ENCODE measurements at places on chromosomes 13 and 19. TPM values are rescaled to one million over a fixed set of nuclear protein-coding genes. Genes with fewer than 3 reads are reported as not detected.

ZNF443 gene
- 3.1 TPM for polyA plus RNA-seq

IZUMO2 gene
- polyA plus RNA-seq: not detected

ZNF560 gene
- 0.19 TPM for polyA plus RNA-seq

KRTDAP gene
- polyA plus RNA-seq: 188 TPM

CEBPA gene
- 1.5 TPM for polyA plus RNA-seq

PCP2 gene
- not detected for polyA plus RNA-seq

TTC9B gene
- polyA plus RNA-seq: not detected

ZNF610 gene
- polyA plus RNA-seq: 1.7 TPM

CAMSAP3 gene
- polyA plus RNA-seq: 6.1 TPM

DNA sequence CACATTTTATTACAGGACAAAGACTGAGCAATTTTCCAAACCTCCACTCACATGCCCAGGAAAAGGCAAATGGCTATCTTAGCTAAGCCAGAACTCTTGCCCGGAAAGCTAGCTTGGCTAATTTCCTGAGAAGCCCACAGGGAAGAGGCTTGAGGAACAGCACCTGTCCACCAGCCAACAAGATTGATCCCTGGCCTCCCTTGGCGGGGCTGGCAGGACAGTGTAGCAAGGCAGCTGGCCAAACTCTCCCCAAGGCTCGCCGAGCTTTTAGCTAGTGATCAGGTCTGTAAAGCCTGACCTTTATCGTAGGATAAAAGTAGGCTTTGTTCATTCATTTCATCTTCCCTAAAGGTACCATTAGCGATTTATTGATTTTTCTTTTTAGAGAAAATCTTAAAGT, 101.4 kb downstream of the UQCRFS1 start:
- H3K4me3 ChIP-seq: no peak overlapping the region
- no peaks in the 10 kb centered on the region for H3K4me1 ChIP-seq
- no peaks in the 10 kb centered on the region for H3K27me3 ChIP-seq
- no peak overlapping the region for H3K27ac ChIP-seq
- DNase-seq: no peak
- no peaks in the 10 kb centered on the region for H3K36me3 ChIP-seq

DNA sequence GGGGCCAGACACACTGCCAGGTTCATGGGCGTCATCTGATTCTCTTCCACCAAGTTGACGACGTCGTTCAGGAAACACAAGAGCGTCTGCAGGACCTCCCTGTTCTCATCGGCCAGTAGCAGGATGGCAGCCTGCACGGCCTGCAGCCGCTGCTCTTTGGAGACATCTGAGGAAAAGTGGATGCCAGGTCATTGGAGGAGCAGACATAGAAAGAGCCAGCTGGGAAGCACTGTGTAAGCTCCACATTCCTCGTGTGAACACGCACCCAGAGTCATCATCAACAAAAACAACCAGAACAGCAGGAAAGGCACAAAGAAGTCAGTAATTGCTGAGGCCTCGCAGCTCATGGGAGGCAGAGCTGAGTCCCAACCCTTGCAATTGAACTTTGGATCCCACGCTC, 96.5 kb downstream of the KL start:
- no peak overlapping the region for H3K4me3 ChIP-seq
- H3K36me3 ChIP-seq: peaks cover 40% of the 10 kb centered on the region
- H3K27ac ChIP-seq: no peak overlapping the region
- no peaks in the 10 kb centered on the region for H3K4me1 ChIP-seq
- no peaks in the 10 kb centered on the region for H3K27me3 ChIP-seq
- no peak for DNase-seq

- H3K27me3 ChIP-seq: no peaks in the 10 kb centered on the region
- H3K27ac ChIP-seq: no peak overlapping the region
- H3K4me3 ChIP-seq: no peak overlapping the region
- no peaks in the 10 kb centered on the region for H3K36me3 ChIP-seq
These were observed 172.7 kb downstream of the UQCRFS1 start for GRCh38 chr19:29040292-29040691.

DNA sequence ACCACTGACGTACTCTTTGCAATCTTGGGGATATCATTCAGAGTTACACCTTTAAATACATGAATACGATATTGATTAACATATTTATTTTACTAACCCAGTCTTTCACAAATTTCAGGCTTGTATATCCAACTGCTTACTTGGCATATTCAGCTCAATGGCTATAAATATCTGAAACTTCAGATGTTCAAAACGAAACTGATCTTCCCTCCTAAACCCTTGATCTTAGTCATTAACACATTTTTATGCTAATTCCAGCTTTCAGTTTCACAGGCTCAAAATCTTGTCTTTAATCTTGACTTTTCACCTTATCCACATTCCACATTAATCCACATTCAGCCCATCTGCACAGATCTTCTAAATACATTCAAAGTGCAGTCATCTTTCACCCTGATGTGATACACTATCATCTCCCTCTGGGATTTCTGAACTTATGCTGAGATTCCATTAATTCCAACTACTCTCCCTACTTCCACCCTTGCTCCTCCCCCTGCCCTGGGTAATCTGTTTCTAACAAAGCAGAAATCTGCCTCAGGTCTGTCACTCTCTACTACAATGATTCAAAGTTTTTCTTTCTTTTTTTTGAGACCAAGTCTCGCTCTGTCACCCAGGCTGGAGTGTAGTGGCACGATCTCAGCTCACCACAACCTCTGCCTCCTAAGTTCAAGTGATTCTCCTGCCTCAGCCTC, 387.2 kb downstream of the GPC5 start:
- no peak overlapping the region for H3K4me3 ChIP-seq
- H3K36me3 ChIP-seq: no peaks in the 10 kb centered on the region
- no peaks in the 10 kb centered on the region for H3K27me3 ChIP-seq
- DNase-seq: no peak
- H3K27ac ChIP-seq: no peak overlapping the region
- no peaks in the 10 kb centered on the region for H3K4me1 ChIP-seq

DNA sequence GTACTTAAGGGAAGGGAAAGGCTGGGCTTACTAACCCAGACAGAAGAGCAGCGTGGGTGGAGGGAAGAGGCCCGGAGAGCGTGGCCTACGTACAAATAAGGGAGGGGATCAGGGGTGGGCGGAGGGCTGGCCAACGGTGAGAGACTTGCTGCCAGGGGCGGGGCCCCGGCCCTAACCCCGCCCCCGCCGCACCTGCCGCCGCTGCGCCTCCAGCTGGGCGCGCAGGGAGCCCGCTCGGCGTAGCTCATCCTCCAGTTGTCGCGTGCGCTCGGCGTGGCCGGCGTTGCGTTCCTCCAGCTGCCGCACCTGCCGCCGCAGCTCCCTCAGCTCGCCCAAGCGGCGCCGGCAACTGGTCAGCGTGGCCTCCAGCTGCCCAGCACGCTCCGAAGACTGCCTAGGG, 5.7 kb downstream of the HOOK2 start:
- no peak for DNase-seq
- no peaks in the 10 kb centered on the region for H3K27me3 ChIP-seq
- no peak overlapping the region for H3K4me3 ChIP-seq
- peaks cover 37% of the 10 kb centered on the region for H3K36me3 ChIP-seq
- H3K27ac ChIP-seq: no peak overlapping the region

GRCh38 chr19:40262422-40262821, 22.7 kb downstream of the AKT2 start:
- H3K27me3 ChIP-seq: no peaks in the 10 kb centered on the region
- H3K4me1 ChIP-seq: peaks cover 2% of the 10 kb centered on the region
- H3K27ac ChIP-seq: no peak overlapping the region
- peaks cover 6% of the 10 kb centered on the region for H3K36me3 ChIP-seq

DNA sequence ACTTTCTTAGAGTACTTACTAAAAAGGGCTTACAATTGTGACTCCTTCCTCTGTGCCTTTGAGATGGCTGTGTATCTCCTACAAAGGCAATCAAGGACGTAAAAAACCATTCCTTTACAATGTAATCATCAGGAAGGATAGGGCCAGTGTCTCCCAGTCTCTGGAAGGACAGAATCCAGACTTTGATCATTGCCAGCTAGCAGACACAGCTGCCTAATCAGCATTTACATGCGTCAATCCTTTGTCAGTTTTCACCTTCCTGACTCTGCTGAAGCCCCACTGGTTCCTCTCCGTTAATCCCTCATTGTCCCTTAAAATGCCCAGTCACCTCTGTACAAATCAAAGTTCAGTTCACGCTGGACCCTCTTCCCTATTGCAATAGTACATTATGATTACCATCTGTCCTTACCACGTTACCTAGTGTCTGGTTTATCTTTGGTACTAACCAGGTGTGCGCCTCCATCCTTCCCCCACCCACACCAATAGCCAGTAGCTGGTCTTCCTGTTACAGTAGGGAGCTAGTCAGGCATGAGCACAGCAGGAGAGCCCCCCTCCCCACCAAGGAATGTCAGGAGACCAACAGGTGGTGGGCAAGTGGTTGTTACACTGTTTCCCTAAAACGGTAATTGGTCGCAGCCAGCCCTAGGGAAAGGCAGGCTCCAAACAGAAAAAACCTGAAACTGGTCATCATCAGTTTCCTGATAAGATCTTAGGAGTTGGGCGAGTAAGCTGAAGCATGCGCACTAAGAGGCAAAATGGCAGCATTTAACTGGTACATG, 49.7 kb downstream of the TGDS start:
- H3K4me3 ChIP-seq: no peak overlapping the region
- H3K36me3 ChIP-seq: no peaks in the 10 kb centered on the region
- DNase-seq: no peak
- no peaks in the 10 kb centered on the region for H3K27me3 ChIP-seq

- H3K4me3 ChIP-seq: no peak overlapping the region
- no peaks in the 10 kb centered on the region for H3K27me3 ChIP-seq
- no peak for DNase-seq
- no peak overlapping the region for H3K27ac ChIP-seq
- no peaks in the 10 kb centered on the region for H3K4me1 ChIP-seq
These were observed 79.1 kb downstream of the ABCC4 start for GRCh38 chr13:95221971-95222732.

DNA sequence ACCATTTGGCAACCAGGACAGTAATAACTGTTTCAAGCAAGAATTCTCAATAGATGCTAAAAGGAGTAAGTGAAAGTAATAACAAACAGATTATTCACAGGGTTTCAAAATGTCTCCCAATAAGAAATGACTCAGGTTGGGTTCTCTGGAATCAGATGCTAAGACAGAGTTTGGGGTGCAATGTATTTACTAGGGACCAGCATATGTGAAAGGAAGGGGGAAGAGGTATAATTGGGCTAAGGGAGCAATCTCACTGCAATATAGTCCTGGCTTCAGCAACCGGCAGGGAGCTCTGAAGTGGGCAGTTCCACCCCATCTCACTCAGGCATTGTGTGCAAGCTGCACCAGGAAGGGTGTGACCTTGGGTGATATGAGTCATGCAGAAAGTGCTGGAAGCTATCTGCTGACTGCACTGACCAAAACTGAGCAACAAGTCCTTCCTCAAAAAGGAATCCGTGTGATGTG, 23.4 kb downstream of the ZDHHC20 start:
- H3K27me3 ChIP-seq: no peaks in the 10 kb centered on the region
- peak overlapping the region; percentile 72 for H3K27ac ChIP-seq
- H3K4me1 ChIP-seq: peaks cover 16% of the 10 kb centered on the region
- peak overlapping the region; percentile 8 for H3K4me3 ChIP-seq
- no peak for DNase-seq

DNA sequence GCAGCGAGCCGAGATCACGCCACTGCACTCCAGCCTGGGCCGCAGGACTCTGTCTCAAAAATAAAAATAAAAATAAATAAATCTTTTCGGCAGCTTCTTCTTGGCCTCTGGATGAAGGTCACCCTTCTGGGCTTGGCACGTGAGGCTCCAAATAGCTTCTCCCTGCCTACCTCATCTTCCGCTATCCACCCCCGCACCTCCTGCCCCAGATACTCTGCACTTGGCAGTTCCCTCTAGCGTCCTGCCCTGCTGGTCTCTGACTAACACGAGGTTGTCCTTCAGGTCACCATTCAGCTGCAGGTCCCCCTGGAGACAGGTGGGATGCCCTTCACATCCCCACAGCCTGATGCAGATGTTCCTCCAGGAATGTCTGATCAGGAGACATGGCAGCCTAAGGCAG, 8.5 kb upstream of the CCL25 start:
- no peak overlapping the region for H3K27ac ChIP-seq
- H3K4me1 ChIP-seq: no peaks in the 10 kb centered on the region
- H3K4me3 ChIP-seq: no peak overlapping the region

GRCh38 chr19:56403261-56403660, 871 bp upstream of the ZNF583 start:
- H3K4me3 ChIP-seq: peak overlapping the region; percentile 95
- peaks cover 15% of the 10 kb centered on the region for H3K4me1 ChIP-seq
- no peak for DNase-seq
- peak overlapping the region; percentile 87 for H3K27ac ChIP-seq
- H3K36me3 ChIP-seq: no peaks in the 10 kb centered on the region
- no peaks in the 10 kb centered on the region for H3K27me3 ChIP-seq

- H3K4me3 ChIP-seq: no peak overlapping the region
- no peak for DNase-seq
- H3K27ac ChIP-seq: no peak overlapping the region
- H3K36me3 ChIP-seq: no peaks in the 10 kb centered on the region
These were observed 114.0 kb upstream of the SLC7A1 start for GRCh38 chr13:29709407-29710069.

DNA sequence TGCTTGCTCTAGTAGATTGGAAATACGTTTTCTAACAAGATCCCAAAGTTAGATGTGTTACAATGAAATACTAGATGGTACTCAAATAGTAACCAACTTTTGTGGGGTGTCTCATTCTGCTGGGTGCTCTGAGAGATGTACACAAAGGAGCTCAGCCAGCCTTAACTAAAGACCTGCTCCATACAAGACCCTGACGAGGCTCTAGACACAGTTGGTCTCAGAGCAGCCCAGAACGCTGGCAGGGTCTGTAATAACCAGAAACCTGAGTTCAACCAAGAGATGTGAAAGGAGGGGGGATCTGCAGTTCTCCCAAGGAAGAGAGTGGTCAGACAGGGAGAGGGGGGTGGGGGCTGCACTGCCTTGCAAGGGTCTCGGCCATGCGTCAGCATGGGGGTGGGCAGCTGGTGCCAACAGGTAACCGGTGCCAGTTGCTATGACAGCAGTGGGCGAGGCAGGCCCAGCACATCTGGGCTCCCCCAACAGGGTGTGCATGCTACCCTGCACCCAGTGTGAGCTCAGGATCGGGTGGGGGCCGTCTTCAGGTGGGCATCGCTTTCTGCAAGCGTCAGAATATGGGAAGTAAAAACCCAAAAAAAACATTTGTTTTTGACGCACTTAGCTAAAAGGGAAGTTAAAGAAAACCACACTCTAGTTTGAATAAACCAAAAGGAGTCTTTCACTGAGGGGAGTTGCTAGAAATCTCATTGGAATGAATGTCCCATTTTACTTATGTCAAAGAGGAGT, 68.0 kb upstream of the GPR183 start:
- no peak overlapping the region for H3K27ac ChIP-seq
- H3K4me1 ChIP-seq: no peaks in the 10 kb centered on the region
- no peaks in the 10 kb centered on the region for H3K27me3 ChIP-seq
- H3K36me3 ChIP-seq: peaks cover 3% of the 10 kb centered on the region
- H3K4me3 ChIP-seq: no peak overlapping the region
- no peak for DNase-seq

DNA sequence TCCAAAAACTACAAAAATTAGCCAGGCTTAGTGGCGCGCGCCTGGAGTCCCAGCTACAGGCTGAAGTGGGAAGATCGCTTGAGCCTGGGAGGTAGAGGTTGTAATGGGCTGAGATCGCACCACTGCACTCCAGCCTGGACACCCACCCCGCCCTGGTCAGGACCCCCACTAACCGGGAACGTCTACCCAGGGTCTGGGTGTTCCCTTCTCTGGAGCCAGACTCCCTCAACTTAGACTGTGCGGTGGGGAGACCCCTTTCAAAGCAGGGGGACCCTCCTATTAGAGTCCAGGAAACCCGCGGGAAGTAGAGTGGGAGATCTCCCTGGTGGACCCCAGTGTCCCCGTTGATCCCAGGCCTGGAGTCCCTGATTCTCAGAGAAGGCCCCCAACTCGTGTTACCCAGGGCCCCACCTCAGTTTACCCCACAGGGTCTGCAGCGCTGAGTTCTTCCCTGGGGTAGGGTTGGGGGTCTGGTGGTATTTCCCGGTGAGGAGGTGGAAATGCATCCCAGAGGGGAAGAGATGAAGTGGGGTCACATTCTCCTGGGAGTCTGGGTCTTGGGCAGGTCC, 6.1 kb upstream of the ARRDC2 start:
- DNase-seq: no peak
- no peaks in the 10 kb centered on the region for H3K36me3 ChIP-seq
- H3K27me3 ChIP-seq: no peaks in the 10 kb centered on the region
- peak overlapping the region; percentile 73 for H3K4me3 ChIP-seq
